NCI-H748 treated with DMSO at 0.1 percent for 48 hours (cell line): ENCODE measurements at places on chromosomes 1 and 21.

DNA sequence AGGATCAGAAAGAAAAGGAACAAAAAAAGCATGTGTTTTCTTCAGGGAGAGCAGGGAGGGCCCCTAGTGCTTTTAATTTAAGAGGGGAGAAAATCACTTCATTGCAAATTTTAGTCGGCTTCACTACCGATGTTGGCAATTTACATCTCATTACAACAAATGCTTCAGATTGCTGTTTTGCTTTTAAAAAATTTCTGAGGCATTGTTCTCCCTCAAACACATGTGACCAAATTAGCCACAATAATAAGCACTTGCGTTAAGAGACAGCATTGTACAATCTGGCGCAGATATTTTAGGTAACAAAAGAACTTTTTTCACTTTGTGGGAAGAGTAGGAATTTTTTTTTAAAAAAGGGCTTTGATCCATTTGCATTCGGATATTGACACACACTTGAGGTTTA, 29.8 kb downstream of the BEND5 start:
- DNase-seq = no peak

DNA sequence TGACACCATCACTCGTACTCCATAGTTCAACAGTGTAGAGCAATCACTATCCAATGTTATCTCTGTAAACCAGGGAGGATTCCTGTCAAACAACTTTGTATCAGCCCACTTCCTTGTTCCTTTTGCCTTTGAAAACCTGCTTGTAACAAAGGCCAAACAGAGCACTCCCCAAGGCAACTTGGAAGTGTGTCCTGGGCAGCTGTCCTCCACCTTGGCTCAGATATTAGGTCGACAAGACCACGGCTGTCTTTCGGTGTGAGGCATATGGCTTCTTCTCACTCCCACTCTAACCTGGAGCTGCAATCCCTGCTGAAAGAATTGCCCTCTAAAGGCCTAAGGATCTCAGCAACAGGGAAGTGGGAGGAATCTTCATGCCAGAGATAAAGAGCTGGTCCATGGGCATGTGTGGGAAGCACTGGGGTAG, 66.7 kb downstream of the ITPKB start:
- DNase-seq = no peak

- DNase-seq = no peak
Measured at GRCh38 chr1:226735576-226735975, 3.5 kb downstream of the ITPKB start.

- DNase-seq = no peak
Measured at GRCh38 chr1:82125119-82125518, 324.4 kb downstream of the ADGRL2 start.

DNA sequence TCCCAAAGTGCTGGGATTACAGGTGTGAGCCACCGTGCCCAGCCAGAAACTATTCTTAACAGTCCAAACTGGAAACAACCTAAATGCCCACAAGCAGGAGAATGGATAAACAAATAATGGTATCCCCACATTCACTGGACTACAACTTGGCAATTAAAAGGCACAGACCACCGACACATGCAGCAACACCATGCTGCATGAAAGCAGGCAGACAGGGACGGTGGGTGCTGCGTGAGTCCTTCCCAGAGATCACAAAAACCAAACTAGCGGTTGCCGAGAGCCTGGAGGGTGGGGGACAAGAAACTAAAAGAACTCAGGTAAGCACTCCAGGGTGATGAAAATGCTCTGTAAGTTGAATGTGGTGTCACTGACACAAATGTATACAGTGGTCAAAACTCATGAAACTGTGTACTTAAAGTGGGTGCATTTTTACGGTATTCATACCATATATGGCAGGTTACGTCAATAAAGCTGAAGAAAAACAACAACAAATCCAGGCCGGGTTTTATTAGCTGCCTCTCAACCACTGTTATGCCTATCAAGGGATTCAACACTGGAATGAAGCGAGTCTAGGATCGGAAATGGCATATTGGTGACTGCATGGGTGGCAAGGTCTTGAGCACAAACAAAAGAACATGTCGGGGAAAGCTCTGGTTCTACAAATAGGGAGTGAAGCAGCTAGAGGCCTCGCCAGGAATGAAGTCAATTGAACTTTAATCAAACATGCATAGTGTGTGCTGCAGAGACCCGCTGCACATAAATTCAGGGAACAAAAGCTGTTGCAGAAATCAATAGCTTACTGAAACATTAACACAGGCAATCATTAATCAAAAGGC, 52.4 kb downstream of the SLC45A1 start:
- DNase-seq = peak; percentile 76

- no peak for DNase-seq
Measured at GRCh38 chr1:10630661-10631120, 155.9 kb downstream of the PEX14 start.

- no peak for DNase-seq
Measured at GRCh38 chr1:180444522-180444921, 57.9 kb downstream of the ACBD6 start.

DNA sequence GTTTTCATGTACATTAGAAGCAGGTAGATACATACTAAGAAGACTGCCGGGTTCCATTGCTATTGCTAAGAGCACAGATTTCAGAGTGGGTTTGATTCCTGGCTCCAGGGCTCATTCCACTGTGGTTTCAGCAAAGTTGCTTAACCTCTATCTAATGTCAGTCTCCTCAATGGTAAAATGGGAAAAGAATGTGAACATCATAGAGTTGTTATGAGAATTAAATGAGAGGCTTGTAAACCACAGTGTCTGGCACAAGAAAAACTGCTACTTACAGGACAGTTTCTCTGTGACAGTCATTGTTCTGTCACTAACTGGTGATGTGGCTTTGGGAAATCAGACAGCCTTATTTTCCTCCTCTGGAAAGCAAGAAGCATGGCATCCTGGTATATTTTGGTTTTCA, 10.7 kb upstream of the PLXNA2 start:
- no peak for DNase-seq

GRCh38 chr1:1755852-1756251, 22.4 kb downstream of the NADK start:
- DNase-seq = no peak

- DNase-seq = no peak
Measured at GRCh38 chr1:91836331-91837040, 49.5 kb downstream of the TGFBR3 start.

GRCh38 chr1:42369471-42369870, 11.1 kb upstream of the RIMKLA start:
- DNase-seq = no peak

- peak; percentile 100 for DNase-seq
Measured at GRCh38 chr1:42963378-42964043, 4.8 kb upstream of the SLC2A1 start.

DNA sequence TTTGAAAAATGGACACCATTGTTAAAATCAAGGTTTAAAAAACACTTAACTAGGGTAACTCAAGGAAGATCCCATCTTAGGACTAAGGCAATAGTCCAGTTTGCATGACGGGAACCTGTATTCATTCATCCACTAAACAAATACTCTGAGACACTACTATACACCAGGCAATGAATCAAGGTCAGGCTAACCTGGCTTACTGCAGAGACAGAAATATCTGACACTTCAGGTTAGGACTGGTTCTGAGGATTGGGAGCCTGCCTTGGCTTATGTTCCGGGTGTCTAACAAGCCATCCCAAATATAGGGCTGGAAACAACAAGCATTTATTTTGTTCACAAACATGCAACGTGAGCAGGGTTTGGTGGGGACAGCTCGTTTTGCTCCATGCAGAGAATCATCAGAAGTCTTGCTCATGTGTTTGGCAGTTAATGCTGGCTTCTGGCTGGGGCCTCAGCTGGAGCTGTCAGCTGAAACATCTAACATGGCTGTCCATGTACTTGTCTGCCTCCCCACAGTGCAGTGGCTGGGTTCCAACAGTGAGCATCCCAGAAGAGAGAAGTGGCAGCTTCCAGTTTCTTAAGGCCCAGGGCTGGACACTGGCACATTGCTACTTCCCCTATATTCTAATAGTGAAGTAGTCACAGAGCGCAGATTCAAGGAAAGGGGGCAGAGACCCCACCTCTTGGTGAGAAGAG, 37.0 kb upstream of the CAMK1G start:
- DNase-seq = no peak

GRCh38 chr1:212607206-212607912, 1.2 kb upstream of the ATF3 start:
- DNase-seq = peak; percentile 38
